Parietal lobe (tissue), 2 donors: ENCODE measurements at places on chromosomes 1 and 21. TPM values are rescaled to one million over a fixed set of nuclear protein-coding genes. Genes with fewer than 3 reads are reported as not detected.

The RAP1GAP gene
- 31.6 TPM for total RNA-seq

The GPR37L1 gene
- total RNA-seq: 0.63 TPM

The PRR9 gene
- not detected for total RNA-seq

The TRNP1 gene
- total RNA-seq: 11.9 TPM

The RNU1-2 gene
- under 0.01 TPM for total RNA-seq

The FCRLA gene
- total RNA-seq: not detected

The COL8A2 gene
- 0.94 TPM for total RNA-seq

The UBR4 gene
- total RNA-seq: 230 TPM

The LENEP gene
- total RNA-seq: 2.5 TPM

The OR2L13 gene
- 1.9 TPM for total RNA-seq

The QSOX1 gene
- total RNA-seq: 21.6 TPM

The ARMH1 gene
- 10.6 TPM for total RNA-seq

The TMEM201 gene
- total RNA-seq: 9.1 TPM

The TMCO2 gene
- not detected for total RNA-seq

The CNR2 gene
- not detected for total RNA-seq

The CSF3R gene
- 5.0 TPM for total RNA-seq

The ADORA1 gene
- 21.9 TPM for total RNA-seq

The OPTC gene
- not detected for total RNA-seq

The GORAB gene
- total RNA-seq: 15.0 TPM

The CDA gene
- total RNA-seq: not detected

The ESRRG gene
- total RNA-seq: 8.1 TPM

The PADI3 gene
- not detected for total RNA-seq

The LMX1A gene
- total RNA-seq: 0.31 TPM

The CD53 gene
- total RNA-seq: 7.2 TPM

The FCRL2 gene
- not detected for total RNA-seq

The SERPINC1 gene
- total RNA-seq: not detected

The EPRS1 gene
- 153 TPM for total RNA-seq
